Calu3 (cell line): ENCODE measurements at places on chromosomes 12 and 14.

- no peak for DNase-seq
These were observed 143.4 kb downstream of the SLC8A3 start for GRCh38 chr14:70045310-70045709.

- DNase-seq, result no peak
These were observed 409.9 kb upstream of the SOX5 start for GRCh38 chr12:24359418-24359817.

GRCh38 chr12:6950811-6951540 is at the start of gene PTPN6:
PTPN6 (plus strand) TSS chr12:6951356; CDS start chr12:6951513, 157 bp downstream.
- DNase-seq, result no peak

DNA sequence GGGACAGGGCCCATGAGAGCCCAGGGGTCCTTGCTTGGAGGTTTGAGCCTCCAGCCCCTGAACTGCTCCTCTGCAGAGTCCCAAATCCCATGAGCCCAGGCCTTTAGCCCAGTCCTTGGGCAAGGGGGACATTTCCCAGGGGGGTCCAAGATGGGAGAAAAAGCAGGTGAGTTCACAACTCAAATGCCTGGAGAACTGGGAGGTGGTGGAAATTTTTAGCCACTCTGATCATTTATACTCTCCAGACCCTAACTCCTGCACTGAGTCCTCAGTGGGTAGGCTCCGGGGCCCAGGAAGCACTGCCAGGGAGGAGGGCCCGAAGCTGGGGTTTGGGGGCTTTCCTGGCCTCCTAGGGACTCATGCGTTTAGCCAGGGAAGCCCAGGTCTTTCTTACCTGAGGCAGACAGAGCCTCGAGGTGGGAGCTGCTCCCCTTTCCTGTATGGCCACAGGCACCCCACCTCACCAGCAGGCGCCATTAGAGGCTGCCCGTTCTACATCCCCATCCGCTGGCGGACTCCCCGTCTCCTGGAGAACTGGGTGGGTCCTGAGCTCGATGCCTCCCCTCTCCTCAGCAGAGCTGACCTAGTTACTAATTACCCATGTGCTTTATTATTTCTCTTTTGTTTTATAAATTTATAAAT is 998 bp downstream of the HNF1A start:
- DNase-seq, result no peak

DNA sequence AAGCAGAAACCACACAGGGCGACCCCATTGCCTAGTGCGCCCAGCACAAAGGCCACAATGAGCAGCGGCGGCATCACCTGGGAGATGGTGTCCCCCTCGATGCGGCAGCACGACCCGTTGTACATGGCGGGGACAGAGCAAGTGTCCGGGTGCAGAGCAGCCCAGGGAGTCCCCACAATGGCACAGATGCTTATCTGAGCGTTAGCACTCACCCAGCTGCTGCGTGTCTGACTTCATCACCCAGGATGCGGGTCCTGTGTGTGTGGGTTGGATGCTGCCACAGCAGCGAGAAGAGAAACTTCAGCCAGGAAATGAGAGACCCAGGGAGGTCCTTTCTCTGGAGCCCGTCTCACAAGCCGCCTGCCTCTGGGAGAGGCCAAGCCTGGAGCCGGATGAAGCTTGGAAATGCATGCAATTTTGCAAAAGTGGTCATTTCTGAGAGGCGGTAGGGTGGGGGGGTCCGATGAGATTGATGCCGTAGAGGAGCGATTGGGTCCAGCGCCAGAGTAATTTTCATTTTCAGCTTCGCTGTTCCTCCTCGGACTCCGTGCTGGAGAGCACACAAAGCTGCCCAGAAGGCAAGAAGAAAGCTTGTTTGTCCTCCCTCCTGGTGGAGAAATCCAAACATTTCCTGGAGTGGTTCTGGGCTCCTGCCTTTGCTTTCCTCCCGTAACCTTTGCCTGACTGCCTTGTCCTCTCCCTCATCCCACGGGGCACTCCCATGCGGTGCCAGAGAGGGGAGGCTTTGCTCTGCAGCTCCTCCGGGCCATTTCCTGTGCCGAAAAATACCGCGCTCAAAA is at the start of gene HCAR1:
Gene HCAR1, minus strand, starts transcription at position 630 of the 800 bp plus-strand sequence. Its CDS starts 505 bp downstream, at position 125.
- DNase-seq, result peak; percentile 58

DNA sequence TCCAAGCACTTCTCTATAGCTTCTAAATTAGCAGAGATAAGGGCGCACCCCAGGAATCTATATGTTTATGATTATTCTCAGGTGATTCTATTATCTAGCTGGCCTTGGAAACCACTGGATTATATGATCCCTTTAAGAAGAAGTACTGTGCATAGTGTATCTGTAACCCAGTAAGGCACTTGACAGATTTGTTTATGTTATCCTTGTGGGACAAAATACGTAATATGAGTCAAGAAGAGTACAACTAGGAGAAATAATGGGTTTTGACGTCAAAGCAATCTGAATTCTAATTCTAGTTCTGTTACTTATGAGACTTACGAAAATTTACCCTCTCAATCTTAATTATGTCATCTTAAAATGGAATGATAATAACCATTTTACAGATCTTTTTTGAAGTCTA is 259.6 kb upstream of the NAV3 start:
- no peak for DNase-seq

DNA sequence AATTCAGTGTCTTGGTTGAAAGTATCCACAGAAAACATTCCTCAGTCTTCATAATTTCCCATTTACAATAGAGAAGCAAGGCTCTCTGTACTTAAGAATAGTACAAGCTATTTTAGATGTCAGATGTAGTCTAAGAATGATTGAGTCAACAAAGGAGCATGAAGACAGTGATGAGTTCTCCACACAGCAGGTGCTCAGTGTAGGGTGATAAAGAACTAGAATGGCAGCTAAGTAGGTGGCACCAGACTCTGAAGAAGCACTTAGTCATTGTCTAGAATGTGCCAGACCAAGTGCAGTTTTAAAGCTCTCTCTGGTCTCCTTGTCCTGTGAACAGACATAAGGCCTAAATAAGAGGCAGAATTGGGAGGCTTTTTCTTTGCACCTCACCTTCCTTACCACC is 504.6 kb downstream of the NRXN3 start:
- no peak for DNase-seq

DNA sequence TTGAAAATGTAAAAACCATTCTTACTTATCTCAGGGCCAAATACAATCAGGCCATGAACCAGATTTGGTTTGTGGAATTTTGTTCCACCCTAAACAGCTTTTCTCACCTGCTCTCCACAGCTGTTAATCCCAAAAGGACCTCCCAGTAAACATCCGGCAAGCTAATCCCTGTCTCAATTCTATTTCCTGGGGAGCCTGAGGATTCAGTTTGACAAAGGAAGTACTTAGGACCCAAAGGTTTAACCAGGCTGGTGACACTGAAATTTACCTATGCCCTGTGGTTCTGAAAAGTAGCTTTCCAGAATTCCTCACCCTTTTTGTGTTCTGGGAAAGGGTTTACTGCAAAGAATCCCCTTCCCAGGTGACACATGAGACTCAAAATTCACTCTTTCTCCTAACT is 15.0 kb downstream of the CAPZA3 start:
- no peak for DNase-seq

- DNase-seq, result no peak
These were observed 664.7 kb downstream of the NRXN3 start for GRCh38 chr14:78834766-78835451.

DNA sequence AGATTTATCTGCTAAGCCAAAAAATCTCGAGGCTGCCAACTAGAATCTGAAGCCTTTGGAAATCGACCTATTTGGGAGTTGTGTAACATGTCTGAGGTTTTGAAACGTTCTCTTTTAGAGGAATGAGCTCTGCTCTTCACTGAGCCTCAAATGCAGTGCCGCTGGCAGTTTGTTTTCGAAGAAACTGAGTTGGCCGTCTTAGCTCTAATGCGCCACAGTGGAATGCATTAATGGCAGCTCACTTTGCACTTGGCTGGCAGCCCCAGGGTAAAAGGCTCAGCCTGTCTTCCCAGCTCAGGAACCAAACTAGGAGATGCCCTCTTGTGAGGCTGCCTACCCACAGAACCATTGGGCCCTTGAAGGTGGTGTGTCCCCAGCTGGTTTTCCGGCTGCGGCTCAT is 53.8 kb downstream of the SFSWAP start:
- DNase-seq, result no peak

DNA sequence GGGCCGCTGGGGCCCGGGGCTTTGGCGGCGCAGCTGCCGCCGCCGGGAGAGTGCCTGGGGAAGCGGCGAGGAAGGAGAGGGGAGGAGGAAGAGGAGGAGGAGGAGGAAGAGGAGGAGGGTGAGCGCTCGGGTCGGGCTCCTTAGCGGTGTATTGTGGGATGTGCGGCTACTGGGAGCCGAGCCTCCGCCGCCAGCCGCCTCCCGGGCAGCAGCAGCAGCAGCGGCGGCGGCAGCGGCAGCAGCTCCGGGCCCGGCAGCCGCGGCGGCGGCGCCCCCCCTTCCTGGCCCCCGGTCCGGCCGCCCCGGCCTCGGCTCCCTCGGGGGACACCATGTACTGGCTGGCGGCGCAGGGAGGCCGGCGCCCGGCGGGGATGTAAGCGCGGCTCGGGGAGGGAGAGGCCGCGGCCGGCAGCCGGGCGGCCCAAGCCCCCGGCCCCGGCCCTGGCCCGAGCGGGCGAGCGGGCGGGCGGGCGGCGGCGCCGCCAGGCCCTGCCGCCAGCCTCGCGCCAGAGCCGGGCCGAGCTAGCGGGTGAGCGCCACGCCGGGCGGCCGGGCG is at the start of gene SETD1B:
Gene SETD1B, plus strand, starts transcription at position 149 of the 556 bp plus-strand sequence. CDS start 729 bp downstream, outside the sequence.
- DNase-seq, result peak; percentile 70

DNA sequence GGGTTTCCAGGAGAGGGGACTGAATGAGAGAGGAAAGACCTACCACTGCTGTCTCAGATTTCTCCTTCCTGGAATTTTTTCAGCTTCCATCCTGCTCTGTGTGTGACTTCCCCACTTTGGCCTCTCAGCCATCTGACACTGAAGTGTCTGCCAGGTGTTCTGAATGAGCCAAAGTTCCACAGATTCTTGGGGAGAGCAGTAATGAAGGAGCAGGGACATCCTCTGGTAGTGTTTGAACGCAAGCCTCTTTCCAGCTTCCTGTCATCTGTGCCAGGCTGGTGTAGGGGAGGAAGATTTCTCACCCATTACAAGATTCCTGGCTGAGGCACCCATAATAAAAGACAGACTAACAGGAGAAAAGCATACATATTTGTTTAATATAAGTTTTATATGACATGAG is 141.7 kb upstream of the NRXN3 start:
- no peak for DNase-seq

DNA sequence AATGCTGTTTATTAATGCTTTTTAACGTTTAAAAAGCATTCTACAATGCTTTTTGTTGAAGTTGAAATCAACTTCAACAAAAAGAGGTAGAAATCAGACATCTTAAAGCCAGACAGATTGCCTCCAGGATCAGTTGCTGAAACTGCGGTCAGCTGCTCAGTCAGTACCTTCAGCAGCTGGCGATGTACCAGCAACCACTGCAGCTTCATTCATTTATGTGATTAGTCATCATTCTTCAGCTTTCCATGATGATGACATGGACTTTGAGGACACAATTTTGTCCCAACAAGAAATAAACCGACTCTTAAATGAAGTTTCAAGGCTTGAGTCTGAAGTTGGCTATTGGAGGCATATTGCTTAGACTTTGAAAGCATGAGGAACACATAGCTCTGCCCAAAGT is 31.5 kb upstream of the NUAK1 start:
- DNase-seq, result no peak

GRCh38 chr14:93951635-93952540 is 24.5 kb downstream of the ASB2 start:
- no peak for DNase-seq

DNA sequence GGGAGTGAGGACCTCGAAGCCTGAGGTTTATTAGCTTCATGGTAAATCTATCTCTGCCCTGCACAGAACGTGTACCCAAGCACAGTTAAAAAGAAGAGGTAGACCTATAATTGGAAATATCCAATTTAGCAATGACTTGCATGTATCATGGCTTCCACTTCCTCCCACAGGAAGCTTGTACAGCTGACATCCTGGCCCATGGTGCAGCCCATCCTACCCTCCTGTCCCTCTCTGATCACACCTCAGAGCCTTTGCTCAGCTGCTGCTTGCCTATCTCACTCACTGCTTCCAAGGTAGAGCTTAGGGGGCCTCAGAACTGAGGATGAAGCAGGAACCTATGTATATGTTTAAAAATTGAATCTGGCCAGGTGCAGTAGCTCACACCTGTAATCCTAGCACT is 4.3 kb upstream of the BCDIN3D start:
- no peak for DNase-seq

GRCh38 chr12:1594006-1594260 is 448 bp downstream of the FBXL14 start:
- peak; percentile 80 for DNase-seq

- DNase-seq, result no peak
These were observed 178.3 kb downstream of the IPO8 start for GRCh38 chr12:30517320-30517719.

DNA sequence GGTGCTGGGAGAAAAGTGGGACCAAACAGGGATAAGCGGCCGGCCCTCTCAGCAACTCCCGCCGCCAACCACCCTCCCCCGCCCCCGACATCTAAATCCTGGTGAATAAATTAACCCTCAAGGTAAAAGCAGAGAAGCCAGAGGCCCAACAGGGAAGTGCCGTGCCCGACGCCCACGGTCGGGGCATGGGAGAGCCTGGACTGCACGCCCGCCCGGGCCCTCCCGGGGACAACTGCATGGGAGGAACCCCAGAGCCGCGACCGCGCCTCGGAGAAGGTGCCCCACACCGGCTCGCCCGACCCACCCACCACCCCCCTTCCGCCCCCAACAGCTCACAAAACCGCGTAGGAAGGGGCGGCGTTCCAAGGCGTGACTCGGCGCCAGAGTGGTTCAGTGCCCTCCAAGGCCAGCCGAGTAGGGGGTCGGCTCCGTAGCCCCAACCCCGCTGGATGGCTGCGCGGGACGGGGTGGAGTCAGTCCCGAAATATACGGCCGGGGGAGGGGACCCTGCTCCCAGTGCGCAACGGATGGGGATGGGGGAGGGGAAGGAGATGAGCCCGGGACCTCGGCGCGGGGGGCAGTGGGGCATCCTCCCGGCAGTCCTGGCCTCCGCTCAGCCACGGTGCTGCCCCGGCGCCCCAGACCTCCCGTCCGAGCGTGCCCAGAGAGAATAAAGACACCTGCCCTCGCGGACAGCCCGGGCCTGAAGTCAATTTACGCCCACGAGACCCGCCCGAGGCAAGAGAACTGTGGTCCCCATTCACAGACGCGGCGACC is 732 bp downstream of the SLC25A29 start:
- DNase-seq, result peak; percentile 28

GRCh38 chr12:120381752-120382419 is 12.9 kb upstream of the MSI1 start:
- DNase-seq, result no peak

- DNase-seq, result no peak
These were observed 2.4 kb upstream of the RXYLT1 start for GRCh38 chr12:63777340-63777739.

DNA sequence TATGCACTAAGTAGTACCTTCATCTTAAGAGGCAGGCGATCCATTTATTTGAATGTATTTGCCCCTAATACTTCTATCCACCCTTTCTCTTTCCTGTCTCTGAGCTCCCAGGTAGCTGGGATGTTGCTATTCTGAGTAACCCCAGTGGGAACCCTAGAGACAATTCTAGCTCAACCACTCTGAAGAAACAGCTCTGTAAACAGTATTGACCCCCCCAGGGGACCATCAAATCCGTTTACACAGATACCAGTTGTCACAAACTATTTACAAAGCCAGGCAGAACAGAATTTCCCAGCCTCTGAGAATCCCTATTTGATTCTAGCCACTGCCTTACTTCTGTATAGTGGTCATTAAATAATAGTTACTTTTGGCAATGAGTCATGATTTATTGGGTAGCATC is 64.9 kb downstream of the MIPOL1 start:
- no peak for DNase-seq

- no peak for DNase-seq
These were observed 488.3 kb upstream of the FLRT2 start for GRCh38 chr14:85041618-85042017.
